MV-4-11 (cell line): ENCODE measurements at places on chromosomes 2 and 18.
A peak's percentile ranks its signal among the peaks of the same experiment; 100 is the strongest.

GRCh38 chr2:194363878-194364277, 1293.1 kb upstream of the SLC39A10 start:
- no peak for DNase-seq

GRCh38 chr2:235511751-235512698, 18.2 kb downstream of the AGAP1 start:
- no peak for DNase-seq

- no peak for DNase-seq
Observed at GRCh38 chr18:69217196-69218000, 183.3 kb upstream of the DOK6 start.

- no peak for DNase-seq
Observed at GRCh38 chr18:45998244-45998643, 31.1 kb upstream of the EPG5 start.

- peak; percentile 18 for DNase-seq
Observed at GRCh38 chr2:174158003-174158402, 90.3 kb downstream of the OLA1 start.

DNA sequence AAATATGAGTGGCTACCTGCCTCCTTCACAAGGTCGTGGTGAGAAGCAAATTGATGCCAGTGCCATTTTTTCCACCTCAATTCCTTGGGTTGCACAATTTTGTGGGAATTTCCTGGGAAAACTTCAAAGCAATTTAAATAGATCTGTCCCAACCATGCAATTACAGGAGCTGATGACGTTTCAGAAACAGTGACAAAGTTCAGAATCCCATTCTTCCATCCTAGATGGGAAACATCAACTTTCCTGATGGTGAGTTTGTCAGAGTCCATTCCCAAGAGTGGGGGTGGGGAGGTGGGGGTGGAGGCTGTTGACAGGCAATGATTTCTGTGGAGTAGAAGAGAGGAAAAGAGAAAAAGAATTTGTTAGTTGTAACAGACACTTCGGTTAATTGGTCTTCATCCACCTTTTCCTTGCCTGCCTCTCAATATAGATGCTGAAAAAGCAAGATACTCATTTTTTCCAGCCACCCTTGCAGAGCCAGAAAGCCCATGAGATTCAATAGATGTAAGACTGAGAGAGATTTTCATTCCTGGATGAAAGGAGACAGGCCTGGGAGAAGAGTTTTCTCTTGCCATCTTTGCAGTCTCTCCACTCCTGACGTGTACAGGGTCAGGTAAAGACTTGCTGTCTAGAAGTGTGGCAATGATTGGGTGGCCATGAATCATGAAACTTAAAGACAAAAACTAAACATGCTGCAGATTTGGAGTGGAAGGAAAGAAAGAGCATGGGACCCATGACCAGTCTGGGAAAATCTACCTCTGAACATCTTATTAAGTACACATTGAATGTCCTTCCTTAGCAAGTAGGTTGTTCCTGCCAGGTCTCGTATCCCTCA, 47.3 kb downstream of the SOCS6 start:
- DNase-seq = no peak

DNA sequence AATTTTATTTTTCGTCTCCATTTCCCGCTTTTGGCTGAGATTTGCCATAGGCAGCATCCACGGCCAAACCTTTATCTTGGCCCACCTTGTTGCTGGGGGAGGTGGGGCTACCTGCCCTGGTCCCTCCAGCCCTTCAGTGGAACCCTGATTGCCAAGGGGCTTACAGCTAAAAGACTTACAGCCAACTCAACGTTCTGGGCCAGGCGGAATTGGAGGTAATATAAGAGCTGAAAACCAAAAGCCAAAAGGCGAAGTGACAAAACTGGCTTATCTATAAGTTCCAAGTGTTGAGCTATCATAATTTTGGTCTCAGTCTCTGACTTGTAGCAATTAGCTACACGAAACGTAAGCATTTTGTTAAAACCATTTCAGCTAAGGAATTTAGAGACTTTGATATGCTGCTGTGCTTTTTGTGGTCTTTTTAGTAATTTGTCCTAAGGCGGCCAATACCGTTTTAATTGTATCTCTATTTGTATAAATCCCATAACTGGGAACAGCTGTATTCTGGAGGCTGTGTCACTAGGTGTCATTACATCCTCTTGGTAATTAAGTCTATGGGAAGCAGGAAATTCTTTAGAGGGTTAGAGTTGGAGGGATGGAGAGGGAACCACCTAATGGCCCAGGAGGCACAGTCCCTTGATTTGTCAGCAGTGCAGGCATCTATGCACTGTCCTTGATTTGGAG, 24.0 kb downstream of the PDCD1 start:
- DNase-seq = no peak

- no peak for DNase-seq
Observed at GRCh38 chr2:925309-925708, 25.3 kb upstream of the SNTG2 start.

DNA sequence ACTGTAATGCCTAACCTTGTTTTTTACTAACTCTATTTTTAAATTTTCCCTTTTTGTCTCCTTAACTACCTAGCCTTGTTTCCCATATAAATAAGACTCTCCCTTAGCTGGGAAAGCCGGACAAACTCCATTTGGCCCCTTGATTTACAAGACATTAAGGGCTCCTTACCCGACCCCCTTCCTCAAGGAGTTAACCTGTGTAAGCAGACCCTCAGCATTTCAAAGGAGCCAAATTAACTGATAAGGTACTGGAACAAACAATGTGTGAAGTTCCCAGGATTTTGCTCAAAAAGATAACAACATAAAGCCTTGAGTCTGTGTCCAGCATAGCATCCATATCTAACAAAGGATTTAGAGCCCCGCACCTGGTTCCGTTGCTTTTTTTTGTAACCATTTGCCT, 59.6 kb upstream of the C2orf15 start:
- no peak for DNase-seq
